Fibroblast of skin of scalp (primary cell): ENCODE measurements at places on chromosomes 3 and 15.

- DNase-seq, result no peak
These were observed 228.1 kb upstream of the RORA start for GRCh38 chr15:61457050-61457733.

DNA sequence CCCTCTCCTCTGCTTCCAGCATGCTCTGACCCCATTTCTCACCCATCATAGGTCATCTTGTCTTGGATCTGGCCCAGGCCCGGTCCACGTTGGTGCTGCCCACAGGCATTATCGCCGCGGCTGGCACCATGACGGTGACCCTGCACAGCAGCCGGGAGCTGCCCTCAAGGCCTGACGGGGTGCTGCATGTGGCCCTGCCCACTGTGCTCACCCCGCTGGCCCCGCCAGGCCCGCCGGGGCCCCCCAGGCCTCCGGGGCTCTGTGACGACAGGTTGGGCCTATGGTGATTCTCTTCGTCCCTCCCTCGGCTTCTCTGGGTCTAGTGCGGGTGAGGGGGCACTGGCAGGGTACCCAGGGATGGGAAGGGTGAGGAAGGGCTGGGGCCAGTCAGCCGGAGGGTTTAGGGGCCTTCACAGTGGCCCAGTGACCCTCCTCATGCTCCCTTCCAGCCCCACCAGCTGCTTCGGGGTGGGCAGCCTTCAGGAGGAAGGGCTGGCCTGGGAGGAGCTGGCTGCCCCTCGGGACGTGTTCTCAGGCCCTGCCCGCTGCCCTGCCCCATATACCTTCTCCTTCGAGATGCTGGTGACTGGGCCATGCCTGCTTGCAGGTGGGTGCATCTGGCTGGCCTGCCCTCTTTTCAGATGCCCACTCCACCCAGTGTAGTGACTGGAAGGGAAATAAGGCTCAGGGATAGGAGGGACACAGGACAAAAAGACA is 3.9 kb downstream of the VWA5B2 start:
- DNase-seq, result no peak

DNA sequence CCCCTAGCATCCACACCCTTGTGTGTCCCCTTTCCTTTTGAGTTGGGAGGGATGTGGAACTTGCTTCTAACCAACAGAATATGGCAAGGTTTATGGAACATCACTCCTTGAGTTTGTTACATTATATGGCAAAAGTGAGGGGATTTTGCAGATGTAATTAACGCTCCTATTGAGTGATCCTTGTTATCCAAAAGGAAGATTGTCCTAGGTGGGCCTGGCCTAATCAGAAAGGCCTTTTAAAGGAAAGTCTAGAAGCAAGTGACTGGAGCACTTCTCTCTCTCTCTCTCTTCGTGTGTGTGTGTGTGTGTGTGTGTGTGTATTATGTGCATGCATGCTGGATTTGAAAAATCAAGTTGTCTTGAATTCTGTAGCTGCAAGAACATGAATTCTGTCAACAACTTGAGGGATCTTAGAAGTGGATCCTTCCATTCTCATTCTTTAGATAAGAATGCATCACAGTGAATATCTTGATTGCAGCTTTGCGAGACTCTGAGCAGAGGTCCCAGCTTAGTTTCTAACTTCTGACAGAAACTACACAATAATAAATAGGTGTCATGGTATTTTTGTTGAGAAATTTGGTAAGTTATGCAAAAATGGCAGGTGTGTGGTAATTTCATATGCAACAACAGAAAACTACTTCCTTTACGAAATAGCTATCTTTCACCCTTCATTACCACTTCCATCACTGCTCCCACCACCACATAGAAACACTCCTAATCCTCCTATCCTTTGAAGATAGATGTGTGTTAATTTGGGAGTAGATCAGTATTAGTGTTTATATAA is 360.9 kb upstream of the CBLB start:
- no peak for DNase-seq

DNA sequence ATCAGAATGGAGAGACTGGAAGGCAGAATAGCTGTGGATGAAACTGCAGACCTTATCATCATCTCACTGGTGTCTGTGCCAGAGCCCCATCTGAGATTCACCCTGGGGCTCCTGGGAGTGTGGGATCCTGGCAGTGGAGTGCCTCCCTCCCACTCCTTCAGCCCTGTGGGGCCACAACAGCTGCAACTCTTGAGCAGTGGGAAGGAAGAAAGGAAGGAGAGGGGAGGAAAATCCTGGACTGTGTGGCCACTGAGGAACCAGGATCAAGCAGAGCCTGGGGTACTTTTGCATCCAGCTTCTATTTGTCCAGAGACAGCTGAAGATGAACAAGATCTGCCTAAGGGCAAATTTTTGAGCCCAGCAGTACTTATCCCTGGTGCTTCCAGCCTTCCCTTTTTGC is 13.1 kb upstream of the ALDH1A2 start:
- no peak for DNase-seq

- peak; percentile 20 for DNase-seq
These were observed at the start of gene ALS2CL for GRCh38 chr3:46693038-46693891. Gene ALS2CL (minus strand): TSS chr3:46693679. CDS start chr3:46689440, 4,239 bp downstream.

- DNase-seq, result peak; percentile 18
These were observed 23.7 kb downstream of the STAG1 start for GRCh38 chr3:136728473-136728872.

DNA sequence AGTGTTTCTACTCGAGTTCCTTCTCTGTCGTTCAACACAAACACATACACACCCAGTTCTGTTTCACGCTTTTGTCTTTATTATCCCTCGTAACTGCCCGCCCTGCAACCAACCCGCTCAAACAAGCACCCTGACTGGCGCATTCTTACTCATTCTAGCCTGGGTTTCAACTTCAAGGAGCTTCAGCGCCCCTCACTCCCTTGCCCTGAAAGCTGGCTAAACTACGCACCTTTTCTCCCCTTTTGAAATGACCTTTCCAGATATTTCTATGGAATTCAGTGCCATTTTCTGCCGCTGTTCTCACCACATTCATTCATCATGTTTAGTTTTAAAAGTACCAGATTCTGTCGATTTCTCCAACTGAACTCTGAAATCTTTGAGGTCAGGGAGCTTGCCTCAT is 653 bp upstream of the MFSD1 start:
- peak; percentile 11 for DNase-seq

- DNase-seq, result no peak
These were observed 3.5 kb downstream of the EIF4E3 start for GRCh38 chr3:71721651-71722157.

- DNase-seq, result peak; percentile 77
These were observed at the start of gene APH1B for GRCh38 chr15:63277038-63277892. Gene APH1B (plus strand): TSS chr15:63277605. CDS start chr15:63277624, 19 bp downstream.

DNA sequence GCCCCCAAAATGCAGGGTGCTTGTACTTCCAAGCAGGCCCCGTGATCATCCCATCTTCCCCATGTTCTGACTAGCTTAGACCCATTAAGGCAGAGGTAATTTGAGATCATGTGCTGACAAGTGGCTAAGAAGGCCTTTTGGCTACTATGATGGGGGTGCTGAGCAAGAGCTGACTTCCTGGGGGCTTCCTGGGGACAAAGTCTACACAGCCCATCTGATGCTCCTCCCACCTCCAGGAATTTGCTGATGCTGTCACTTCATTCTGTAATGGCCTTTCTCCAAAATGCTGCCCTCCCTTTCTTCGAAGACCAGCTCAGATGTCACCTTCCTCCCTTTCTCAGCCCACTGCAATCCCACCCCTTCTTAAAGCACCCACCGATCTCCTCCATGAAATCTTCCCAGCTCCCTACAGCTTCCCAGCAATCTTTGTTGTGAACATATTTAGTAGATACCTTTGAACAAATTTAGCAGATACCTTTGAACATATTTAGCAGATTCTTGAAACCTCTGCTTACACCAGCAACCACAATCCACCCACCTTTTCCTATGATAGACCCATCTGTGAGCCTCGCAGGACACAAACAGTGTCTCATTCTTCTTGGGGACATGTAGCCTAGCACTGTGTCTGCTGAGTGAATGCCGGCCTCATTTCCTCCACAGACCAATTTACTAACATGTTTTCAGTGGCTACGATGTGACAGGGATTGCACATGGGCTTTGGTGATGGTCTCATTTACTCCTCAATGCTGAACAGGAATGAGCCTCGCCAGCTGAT is 223.3 kb downstream of the EPHB1 start:
- DNase-seq, result no peak

GRCh38 chr3:189587664-189588040 is 43.5 kb upstream of the TP63 start:
- peak; percentile 58 for DNase-seq

GRCh38 chr3:157130467-157131251 is 29.3 kb downstream of the CCNL1 start:
- DNase-seq, result peak; percentile 68

DNA sequence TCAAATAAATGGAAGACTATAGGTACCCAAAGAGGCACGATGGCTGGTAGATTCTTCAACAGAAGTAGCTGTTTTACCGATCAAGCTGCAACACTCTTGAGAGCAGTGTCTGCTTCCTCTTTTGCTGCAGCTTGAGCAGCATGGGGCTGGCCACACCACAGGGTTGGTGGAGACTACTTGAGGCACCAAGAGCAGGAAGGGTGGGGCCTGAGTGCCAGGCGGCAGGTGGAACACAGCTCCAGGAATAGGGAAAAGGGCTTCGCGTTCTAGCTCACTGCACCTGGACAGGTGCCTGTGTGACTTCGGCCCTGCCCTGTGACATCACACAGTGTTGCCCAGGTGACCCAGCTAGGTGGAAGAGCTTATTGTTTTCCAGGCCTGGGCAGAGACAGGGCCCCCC is at the start of gene CCDC33:
CCDC33 (plus strand) TSS at position 365 of the 400 bp plus-strand sequence. CDS start 394 bp downstream, outside the sequence.
- DNase-seq, result no peak

- peak; percentile 55 for DNase-seq
These were observed 969.6 kb upstream of the ALCAM start for GRCh38 chr3:104396974-104397669.

DNA sequence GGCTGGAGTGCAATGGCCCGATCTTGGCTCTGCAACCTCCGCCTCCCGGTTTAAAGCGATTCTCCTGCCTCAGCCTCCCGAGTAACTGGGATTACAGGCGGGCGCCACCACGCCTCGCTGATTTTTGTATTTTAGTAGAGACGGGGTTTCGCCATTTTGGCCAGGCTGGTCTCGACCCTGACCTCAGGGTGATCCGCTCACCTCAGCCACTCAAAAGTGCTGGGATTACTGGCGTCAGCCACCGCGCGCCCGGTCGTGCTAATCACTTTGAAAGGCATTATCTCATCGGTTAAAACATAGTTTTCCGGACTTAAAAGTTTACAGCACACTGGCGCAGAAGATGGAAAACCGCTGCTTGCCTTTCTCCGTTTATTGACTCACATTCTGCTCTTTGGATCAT is 27.6 kb upstream of the MTHFS start:
- DNase-seq, result no peak

DNA sequence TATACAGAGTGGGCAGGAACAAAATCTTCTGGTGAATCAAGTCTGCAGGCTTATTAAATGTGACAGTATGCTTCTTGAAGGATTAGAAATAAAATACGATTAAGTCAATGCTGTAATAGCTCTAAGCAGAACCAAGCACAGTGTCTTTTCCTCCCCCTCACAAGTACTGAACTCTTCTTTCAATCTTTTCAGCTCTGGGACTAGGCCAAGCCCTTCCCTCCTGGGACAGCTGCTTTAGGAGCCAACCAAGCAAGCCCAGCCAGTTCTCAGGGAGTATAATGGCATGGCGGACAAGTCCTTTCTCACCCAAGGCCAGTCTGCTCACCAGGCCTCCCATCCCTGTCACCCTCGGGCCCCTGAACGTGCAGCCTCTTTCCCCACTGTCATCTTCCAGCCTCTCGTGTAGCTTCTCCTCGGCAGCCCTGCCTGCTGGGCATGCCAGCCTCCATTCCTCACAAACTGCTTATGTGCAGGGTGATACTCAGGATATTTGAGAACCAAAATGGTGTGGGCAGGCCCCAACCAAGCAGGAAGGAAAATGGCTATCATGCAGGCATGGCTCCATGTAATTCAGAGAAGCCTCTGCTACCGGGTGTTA is 8.4 kb upstream of the PPP1R2 start:
- DNase-seq, result peak; percentile 42

- DNase-seq, result no peak
These were observed 193.3 kb downstream of the ZBTB20 start for GRCh38 chr3:114953800-114954199.

- DNase-seq, result peak; percentile 29
These were observed 88.3 kb upstream of the ADAMTSL3 start for GRCh38 chr15:83565553-83566159.

DNA sequence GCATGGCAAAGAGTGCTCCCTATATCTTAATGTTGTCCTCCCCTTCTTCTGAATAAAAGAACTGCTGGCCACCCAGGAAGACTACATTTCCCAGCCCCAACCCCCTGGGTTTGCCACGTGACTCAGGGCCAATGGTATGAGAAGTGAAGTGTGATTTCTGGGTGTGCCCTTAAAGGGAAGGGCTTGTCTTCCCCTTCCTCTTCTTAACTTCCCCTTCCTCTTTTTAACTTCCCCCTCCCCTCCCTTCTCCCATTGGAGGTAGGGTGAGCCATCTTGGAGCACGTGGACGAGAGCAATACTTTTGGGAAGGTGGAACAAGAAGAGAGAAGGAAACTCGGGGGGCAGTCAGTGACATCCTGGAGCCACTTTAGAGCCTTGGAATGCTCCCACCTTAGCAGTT is 6.8 kb upstream of the KBTBD12 start:
- DNase-seq, result no peak

DNA sequence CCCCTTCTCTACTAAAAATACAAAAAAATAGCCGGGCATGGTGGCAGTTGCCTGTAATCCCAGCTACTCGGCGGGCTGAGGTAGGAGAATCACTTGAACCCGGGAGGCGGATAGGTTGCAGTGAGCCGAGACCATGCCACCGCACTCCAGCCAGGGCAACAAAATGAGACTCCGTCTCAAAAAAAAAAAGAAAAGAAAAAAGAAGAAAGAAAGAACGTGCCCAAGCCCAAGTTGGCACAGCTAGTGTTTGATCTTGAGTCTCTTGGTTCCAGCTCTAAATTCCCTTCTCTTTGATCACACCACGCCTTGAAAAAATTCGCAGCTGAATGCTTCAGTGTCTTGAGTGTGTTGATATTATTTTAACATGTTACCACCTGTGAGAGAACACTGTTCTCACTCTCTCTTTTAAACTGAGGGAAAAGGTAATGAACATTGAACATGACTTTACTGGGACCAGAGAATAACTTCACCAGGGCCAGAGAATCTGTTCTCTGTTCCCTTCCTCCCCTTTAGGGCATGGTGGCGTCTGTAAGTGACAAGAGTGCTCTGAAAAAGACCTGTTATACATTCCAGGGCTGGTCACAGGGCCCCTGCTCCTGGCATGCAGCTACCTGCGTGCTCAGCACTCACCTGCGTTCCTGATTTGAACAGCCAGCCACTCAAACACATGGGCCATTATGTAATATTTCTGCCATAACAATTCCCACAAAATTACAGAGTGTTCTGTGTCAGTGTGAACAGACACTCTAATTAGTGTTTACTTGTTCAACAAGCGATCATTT is 19.0 kb downstream of the SLCO3A1 start:
- DNase-seq, result no peak

DNA sequence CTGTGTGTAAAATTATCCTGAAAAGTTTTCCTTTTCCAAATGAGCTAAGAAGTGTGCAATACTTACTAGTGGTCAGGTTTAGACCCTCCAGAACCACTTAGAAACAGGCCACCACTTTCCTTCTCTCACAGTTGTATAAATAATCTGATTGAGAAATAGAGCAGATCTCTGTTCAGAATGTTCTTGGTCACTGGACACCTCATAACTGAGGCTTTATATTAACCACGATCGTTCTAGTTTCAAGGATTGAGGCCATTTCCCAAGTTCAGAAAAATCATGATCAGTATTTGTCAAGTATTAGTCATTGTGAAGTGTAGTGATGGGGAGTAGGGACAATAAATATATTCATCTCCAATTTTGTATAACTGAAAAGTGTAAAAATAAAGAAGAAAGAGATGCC is 1.0 kb upstream of the MAP3K13 start:
- DNase-seq, result peak; percentile 35

- no peak for DNase-seq
These were observed 583.4 kb upstream of the ROBO1 start for GRCh38 chr3:80351201-80351600.
